Stimulated activated CD8-positive, alpha-beta memory T cell treated with anti-CD3 and anti-CD28 coated beads, Interleukin-2, amount 100 ng/mL, for 48 hours (primary cell): ENCODE measurements at places on chromosomes 4 and X.

- DNase-seq: no peak
Measured at GRCh38 chrX:39675619-39676018, 422.1 kb downstream of the BCOR start.

DNA sequence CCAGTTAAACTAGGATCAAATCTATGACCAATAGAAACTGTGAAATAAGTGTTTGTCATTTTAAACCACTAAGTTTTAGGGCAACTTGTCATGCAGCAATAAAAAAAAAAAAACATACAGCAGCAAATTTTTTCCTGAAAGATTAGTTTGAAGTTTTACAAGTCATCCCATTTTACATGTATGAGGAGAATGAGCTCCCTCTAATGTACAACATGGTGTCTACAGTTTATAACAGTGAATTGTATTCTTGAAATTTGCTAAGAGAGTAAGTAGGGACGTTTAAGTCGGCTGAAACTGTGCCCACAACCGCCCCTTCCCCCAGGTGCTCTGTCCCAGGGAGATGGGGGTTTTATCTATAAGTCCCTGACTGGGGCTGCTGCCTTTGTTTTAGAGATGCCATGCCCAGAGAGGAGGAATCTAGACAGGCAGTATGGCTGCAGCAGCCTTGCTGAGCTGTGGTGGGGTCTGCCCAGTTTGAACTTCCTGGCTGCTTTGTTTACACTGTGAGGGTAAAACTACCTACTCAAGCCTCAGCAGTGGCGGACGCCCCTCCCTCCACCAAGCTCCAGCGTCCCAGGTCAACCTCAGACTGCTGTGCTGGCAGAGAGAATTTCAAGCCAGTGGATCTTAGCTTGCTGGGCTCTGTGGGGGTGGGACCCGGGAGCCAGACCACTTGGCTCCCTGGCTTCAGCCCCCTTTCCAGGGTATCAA, 499.3 kb upstream of the CT83 start:
- no peak for DNase-seq

GRCh38 chrX:153689654-153690465, 2.1 kb downstream of the SLC6A8 start:
- DNase-seq: no peak

- DNase-seq: no peak
Measured at GRCh38 chr4:93649828-93650227, 178.7 kb upstream of the ATOH1 start.

DNA sequence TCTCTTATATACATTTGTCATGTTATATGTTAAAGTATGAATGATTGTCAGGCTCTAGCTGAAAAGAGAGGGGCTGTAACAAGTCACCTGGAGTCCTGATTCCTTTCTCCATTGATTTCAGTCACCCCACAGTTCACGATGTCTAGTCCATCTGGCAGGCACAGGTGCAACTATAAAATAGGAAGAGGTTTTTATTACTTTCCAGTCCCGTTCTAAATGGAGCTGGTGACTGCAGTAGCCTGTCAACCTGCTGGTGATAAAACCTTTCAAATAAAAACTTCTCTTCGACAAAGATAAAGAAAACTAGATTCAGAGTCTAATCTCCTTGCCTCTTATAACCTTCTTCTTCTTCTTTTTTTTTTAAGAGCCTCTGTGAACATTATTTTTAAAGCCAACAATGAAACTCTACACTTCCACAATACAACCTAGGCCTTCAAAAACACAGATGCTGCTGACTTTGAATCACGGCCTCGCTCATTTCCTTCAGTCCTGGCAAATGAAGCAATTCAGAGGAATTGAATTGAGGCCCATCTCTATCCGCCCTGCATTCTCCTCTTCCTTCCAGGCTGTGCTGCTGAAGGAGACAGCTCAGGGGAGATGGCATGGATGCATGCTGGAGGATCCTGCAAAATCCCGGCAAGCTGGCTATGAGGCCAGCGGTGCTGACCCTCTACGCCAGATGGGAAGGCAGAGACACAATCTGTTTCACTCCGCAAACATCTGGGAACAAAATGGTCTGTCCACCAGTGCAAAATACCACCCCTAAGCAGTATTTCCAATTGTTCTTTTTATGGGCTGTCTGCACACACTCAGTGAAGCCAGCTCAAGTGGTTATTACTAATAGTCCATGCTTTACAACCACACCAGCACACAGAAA, 27.3 kb upstream of the CDKN2AIP start:
- no peak for DNase-seq

DNA sequence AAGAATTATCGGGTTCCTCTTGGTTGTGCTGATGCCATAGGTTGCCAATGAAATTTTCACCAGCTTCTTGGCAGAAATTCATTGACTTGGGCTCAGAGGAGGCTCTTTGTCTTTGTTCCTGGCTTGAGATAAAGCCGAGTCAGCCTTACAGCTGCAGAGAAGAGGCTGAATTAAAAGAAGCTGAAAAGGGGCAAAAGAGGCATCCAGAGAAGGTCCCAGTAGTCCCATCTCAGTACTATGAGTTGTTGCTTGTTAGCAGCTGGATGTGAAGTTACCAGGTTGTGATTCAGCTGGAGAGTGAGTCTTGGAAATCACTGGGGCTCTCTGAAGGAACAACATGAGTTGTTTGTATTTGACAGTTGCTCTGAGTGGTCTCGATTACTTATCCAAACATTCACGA, 59.7 kb downstream of the SMAD1 start:
- DNase-seq: no peak

- DNase-seq: no peak
Measured at GRCh38 chrX:115093191-115093590, 75.8 kb upstream of the IL13RA2 start.

DNA sequence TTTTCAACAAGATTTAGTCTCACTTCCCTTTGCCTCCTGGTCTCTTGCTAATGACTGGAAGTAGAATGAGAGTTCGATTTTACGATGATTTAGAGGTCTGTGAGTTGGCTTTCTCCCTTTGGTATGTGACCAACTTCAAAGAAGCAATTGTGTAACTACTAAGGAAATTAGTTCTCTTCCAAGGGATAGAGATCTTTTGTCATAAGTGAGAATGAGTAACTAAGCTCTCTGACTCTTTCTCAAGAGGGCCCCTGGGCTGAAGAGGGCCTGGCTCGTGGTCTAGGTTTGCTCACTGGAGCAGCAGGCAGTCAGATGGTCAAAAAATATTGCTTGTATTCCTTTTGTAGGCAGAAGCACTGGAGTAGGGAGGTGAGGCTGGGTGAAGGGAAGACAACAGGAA, 176.3 kb downstream of the ENOX2 start:
- DNase-seq: no peak

- no peak for DNase-seq
Measured at GRCh38 chr4:159042097-159042605, 60.7 kb upstream of the RAPGEF2 start.
